ENCODE measurements at places on chromosomes 2 and 18.

DNA sequence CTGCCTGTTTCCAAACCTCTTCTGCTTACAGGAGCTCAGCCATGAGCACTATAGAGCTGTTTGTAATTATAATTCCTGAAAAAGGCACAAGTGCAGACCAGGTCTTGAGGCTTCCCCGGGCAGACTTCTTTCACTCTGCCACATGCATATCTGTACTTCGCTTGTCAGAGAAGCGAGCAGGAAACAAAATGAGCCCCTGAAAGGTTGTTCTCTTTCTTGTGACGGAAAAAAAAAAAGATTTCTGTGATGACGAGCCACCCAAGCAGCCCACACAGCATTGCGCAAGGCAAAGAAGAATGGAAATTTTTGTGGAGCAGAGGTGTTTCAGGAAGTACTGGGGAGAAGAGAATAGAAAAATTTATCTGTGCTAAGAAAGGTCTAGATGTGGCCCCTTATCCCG is 54.0 kb upstream of the LINC00305 start:
- DNase-seq = no peak

DNA sequence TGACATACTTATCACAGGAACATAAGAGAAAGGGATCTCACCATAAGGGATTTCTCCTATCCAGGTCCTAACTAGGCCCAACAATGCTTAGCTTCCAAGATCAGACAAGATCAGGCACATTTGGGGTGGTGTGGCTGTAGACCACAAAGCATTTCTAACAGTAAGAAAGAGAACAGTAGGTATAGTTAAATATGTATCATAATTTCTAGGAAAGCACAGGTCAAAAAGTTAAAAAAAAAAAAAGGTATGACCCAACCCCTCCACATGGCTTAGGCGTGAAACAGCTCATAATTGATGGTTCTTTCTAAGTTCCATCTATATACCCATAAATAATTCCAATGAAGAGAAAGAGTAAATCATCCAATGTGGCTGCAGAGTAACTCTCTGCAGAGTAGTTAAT is 6.9 kb downstream of the PRKD3 start:
- no peak for DNase-seq

DNA sequence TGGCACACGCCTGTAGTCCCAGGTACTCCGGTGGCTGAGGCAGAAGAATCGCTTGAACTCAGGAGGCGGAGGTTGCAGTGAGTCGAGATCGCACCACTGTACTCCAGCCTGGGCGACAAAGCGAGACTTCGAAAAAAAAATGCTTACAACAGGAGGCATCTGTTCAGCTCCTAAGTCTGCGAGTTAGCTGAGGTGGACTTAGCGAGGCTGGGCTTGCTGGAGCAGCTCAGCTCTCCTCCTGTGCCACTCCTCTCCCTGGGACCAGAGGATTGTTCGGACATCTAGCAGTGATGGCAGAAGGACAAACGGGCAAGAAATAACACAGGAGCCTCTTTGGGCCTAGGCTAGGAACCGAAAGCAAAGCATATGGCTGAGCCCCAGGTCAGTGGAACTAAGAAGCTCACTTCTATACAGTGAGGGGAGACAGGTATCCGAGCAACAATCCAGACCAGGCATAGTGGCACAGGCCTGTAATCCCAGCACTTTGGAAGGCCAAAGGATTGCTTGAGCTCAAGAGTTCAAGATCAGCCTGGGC is 260.1 kb downstream of the GLI2 start:
- DNase-seq = no peak

GRCh38 chr2:59779571-59779970 is 773.9 kb downstream of the BCL11A start:
- DNase-seq = no peak

DNA sequence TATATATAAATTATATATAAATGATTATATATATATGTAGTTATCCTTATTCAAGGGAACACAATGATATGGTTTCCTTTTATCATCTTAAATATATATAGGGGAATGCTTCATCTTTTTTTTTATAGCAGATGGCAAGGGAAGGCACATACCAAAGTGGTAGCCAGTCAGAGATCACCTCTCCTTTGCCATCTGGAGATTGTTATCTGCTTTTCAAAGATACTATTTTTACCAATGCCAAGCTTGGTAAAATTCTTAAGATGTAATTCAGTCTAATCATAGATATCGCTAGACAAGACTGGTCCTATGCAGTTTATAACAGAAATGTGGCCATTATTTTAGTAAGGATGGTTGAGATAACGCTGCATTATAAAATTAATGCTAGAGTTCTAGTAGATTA is 64.7 kb upstream of the DSEL start:
- no peak for DNase-seq

DNA sequence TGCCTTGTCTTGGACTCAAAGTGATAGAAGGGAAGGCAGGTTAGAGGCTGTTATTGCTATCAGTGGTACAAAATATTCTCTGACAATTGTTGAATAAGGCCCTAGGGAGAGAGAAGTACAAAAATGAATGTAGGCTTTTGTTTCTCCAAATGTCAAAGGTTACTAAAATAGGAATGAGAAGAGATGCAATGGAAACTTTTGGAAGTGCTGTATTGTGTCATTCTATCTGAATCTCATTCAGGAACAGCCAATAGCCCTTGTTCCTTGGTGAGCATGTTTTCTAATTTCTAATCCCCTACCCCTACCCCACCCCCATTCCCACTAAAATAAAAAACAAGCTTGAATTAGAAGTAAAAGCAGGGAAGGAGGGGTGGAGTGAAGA is 166.4 kb downstream of the GPD2 start:
- no peak for DNase-seq

DNA sequence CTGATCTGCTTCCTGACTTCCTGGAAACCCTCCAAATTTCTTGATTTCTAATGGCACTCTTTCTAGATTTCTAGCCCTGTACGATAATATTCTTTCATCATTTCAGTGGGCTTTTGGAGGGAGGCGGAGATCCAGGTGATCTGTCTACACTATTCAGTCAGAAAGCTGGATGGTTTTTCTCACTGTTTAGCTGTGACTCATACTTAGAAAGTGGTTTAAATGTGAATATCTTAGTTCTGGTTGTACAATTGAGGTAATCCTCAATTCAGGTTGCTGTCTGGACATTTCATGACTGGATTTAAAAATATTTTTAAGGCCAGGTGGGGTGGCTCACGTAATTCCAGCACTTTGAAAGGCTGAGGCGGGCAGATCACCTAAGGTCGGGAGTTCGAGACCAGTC is 20.8 kb downstream of the SEH1L start:
- no peak for DNase-seq
